ENCODE measurements at places on chromosomes 6 and 20.

DNA sequence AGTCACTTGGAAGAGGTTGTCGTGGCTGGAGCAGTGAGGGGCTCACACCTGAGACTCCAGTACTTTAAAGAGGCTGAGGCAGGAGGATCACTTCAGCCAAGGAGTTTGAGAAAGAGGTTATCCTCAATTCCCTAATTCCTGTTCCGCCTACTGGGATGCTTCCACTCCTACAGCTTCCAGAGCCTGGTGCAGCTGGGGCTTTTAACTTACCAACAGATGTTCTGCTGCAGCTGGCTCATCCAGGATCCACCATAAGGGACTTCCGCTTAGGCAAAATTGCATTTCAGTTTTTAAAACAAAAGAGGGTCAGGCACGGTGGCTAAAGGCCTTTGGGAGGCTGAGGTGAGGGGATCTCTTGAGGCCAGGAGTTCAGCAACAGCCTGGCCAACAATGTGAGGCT, 59.1 kb upstream of the CDYL start:
- no peak for DNase-seq

DNA sequence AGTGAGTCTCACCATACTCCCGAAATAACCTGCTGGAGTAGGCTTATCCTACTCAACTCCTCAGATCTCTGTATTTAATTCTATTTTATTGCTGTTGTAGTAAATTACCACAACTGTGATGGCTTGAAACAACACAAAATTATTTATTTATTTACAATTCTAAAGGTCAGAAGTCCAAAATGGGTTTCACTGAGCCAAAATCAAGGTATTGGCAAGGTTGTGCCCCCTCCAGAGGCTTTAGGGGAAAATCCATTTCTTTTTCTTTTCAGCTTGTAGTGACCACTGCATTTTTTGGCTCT, 869 bp upstream of the SLC17A2 start:
- DNase-seq: no peak

DNA sequence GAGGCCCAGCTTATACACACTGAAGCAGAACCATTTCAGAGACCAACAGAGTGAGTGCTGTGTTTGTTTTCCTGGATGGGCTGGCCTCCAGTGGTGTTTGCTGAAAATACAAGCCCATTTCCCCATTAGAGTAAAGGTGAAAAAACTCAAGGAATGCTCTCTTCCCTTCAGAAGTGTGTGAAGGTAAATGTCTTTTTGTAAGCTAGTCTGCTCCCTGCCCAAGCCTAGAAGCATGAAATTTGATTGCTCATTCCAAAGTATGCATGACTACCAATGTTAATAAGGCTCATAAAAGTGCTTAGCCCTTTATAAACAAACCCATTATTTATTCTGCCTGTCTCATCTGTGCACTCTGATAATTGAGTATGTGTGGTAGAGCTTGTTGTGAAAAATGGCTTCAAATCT, 59.1 kb downstream of the ADGRF1 start:
- no peak for DNase-seq

- no peak for DNase-seq
Observed at GRCh38 chr6:7891078-7891872, 19.3 kb downstream of the TXNDC5 start.

DNA sequence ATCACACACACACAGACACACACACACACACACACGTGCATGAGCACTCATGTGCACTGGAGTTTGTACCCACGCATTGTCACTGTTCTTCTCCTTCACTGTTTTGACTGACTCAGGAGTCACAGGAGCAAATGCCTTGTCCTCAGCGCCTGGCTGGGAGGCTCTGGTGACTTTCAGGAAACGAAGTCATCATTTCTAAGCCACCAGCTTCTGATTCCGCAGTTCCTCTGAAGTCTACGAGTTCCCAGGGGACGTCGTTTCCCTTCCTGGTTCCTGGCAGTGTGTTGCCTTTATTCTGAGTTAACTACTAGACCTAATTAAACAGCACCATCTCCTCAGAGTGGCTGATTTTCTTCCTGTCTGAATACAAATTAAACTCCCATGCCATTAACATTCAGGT, 82.2 kb upstream of the PMEPA1 start:
- DNase-seq: no peak

DNA sequence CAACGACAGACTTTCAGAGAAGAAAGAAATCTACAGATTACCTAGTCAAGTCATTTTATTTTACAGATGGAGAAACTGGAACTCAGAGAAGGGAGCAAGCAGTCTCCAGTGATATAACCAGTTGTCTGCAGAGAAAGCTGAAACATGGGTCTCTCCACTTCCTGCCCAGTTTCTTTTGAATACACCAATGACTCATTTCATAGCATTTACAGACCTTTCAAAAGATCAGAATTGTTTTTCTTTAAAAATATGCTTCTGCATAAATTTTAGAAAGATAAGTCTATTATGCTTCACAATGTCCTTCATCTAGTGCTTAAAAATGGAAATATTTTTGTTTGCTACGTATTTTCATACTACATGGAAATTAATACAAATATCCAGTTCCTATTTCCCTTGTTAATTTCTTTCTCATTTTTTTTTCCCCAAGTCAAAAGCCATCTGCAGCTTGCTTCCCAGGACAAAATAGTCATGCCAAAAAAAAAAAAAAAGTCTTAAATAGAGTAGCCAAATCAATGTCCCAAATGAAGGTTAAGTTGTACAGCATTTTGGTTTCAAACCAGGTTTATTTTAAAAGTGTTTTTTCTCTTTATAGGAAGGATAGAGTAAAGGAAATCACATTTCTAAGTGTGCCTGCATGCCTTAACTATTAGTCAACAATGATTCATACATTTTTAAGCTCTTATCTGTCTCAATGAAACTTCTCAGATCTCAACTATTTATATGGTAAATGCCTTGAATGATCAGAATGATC, 36.9 kb downstream of the ARHGAP18 start:
- no peak for DNase-seq

DNA sequence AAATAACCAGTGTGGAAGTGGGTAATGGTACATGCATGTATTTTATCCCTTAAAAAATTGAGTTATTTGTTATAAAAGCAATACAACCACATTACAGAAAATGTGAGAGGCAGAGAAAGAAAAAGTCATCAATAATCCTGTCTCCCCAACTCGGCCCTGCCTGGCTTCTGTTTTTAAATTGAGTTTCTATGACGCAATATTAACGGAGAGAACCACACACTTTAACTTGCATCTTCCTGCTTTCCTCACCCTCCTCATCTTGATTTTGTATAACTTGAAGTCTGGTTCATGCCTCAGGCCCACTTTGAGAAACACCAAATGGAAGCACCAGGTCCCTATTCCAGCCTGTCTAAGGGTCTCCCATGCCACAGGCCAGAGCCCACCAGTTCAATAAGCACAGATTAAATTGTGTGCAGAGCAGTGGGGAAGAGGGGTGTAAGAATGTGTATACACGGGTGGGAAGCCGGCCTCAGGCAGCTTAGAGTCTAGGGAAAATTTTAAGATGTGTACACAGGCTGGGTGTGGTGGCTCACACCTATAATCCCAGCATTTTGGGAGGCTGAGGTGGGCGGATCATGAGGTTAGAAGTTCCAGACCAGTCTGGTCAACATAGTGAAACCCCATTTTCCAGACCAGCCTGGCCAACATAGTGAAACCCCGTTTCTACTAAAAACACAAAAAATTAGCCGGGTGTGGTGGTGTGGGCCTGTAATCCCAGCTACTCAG, 15.9 kb downstream of the KCNK5 start:
- no peak for DNase-seq

- DNase-seq: peak; percentile 31
Observed at GRCh38 chr6:142692942-142693341, 252.0 kb downstream of the HIVEP2 start.

DNA sequence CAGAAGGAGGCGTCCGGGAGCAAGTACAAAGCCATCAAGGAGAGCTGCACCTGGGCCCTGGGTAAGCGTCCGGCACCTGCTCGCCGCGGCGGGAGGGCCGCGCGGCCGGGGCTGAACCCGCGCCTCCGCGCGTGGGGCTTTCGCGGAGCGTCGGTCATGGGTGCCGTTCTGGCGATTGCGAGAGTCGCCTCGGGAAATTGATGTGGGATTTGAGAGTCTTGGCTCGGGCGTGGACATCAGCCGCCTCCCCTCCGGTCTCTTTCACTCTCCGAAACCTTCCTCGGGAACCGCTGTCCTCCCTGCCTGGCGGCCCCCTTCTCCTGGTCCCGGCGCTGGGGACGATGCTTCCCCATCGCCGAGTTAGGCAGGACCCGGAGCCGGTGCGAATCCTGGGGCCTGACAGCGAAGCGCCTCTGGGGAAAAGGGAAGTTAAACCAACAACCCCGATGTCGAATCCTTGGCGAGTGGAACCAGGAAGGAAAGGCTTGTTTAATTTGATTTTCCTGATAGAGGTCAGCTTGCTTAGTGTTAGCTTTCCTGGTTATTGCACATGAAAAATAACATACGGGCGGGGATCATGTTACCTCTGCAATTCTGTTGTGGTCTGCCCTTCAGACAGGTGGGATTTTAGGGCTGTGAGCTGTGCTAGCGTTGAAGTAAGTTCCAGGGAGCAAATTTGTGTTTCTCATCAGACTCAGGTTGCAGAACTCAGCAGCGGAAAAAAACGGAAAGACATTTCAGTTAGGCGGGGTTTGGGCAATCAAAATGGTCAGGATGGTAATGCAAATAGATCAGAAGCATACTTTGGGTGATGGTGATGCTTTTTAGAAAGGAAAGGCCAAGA, 594 bp downstream of the ARFGEF3 start:
- no peak for DNase-seq

- no peak for DNase-seq
Observed at GRCh38 chr6:14353798-14354197, 236.2 kb downstream of the CD83 start.

DNA sequence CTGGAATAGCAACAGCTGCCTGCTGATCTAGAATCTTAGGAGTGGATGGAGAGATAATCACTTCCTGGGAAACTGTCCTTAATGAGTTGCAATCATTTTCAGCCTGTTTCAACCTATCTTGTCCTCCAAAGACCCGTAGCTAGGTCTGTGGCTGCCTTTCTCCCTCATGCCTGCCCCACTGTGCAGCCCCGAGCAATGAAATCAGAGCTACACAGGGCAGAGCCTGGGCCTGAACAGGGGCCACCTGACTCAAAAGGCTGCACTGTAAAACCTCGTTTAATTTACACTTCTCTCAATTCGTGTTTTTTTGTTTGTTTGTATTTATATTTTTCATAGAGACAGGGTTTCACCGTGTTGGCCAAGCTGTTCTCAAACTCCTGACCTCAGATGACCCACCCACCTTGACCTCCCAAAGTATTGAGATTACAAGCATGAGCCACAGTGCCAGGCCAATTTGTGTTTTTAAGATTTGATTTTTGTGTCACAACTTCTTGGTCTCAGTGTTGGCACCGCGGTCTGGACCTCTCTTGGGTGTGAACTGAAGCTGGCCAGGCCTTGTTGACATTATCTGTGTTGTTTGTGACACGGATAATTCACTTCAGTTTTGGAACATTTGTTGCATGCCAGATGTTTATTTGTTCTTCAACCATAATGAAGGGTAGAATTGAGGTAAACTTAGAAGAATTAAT, 21.5 kb downstream of the GGTLC1 start:
- no peak for DNase-seq

DNA sequence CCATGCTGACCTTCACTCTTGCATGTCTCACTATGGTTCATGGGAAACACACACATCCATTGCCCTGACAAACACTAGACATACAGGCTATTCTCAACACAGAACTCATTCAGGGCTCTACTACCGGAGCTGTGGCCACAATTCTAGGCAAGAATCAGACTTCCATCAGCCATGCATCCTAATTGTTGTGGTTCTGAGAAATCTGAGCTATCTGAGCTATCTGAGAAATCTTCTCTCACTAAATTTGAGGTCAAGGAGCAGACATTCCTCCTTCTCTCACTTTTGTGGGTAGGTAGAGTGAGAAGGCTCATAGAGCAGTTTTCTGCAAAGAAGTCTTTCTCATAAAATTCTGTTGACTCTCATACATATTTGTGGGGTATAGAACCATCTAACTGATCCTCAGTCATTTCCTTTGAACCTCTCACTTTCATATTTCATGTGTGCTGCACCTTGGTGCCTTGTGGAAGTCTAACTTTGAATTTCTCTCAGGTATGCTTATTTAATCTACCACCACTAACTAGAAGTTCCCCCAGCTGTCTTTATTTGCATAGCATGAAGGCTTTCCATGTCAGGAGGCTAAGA, 43.6 kb downstream of the ADGRF1 start:
- no peak for DNase-seq

DNA sequence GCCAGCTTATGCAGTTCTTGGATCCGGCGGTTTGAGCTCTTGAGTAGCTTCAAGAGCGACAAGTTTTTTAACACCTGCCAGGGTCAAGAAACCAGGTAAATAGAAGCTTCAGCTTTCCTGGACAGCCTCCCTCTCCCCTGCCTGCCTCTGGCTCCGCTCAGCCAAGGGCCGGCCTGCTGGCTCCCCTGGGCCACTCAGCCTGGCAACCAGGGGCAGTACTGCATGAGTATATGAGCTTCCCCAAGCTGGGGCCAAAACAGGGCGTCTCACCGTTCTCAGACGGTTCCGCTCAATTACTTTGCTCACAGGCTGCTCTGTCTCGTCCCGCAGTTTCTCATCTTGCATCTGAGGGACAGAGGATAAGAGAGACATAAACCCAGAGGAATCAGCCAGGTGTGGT, 856 bp downstream of the TP53TG5 start:
- no peak for DNase-seq

DNA sequence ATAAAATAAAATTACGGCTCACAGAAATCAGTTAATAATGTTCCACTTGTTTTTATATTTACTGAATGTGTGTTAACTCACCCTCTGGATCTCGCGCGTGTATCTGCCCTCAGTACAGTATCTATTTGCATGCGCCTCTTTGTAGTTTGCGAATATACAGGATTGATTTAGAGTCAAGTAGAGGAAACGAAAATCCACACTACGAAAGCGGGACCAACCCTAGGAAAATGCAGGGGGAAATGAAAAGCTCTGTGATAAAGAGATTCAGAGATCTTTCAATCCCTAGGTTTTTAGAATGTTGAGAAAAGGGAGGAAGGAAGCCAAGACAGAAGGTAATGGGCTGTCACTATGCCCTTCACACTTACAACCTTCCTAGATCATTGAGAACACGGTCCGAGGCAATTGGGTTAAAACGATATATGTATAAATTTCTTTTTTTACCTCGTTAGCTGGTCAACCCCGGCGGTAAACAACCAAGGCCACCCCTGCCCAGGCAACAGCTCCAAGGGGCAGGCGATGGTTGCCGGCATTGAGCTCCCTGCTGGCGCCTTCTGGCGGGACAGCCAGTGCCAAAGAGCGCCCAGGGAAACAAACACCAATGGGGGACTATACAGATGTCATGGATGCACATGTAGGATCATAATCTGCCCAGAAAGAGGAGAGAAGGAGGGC, 792 bp upstream of the FUT9 start:
- DNase-seq: no peak

DNA sequence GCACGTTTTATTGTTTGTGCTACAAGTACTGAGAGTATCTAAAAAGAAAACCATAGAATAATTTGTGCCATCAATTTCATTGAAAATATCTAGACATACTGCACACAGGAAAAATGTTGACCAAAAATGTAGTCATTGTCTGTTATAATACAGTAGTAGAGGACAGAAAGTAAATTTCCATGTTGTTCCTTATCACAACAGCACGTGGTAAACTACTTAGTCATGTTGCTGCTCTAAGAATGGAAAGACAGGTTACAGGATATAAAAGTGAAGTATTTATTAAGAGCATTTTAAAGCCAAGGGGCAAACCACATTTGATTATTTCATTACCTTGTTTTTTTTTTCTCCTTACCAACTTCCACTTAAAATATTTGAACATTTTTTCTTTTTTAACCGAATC, 89.0 kb upstream of the CEP85L start:
- no peak for DNase-seq
